ENCODE measurements at places on chromosomes 11 and 22.

GRCh38 chr22:38239101-38239761 lies 33.6 kb downstream of the TMEM184B start:
- no peak for DNase-seq

GRCh38 chr11:87036756-87037449 lies 831 bp upstream of the TMEM135 start:
- DNase-seq: no peak

DNA sequence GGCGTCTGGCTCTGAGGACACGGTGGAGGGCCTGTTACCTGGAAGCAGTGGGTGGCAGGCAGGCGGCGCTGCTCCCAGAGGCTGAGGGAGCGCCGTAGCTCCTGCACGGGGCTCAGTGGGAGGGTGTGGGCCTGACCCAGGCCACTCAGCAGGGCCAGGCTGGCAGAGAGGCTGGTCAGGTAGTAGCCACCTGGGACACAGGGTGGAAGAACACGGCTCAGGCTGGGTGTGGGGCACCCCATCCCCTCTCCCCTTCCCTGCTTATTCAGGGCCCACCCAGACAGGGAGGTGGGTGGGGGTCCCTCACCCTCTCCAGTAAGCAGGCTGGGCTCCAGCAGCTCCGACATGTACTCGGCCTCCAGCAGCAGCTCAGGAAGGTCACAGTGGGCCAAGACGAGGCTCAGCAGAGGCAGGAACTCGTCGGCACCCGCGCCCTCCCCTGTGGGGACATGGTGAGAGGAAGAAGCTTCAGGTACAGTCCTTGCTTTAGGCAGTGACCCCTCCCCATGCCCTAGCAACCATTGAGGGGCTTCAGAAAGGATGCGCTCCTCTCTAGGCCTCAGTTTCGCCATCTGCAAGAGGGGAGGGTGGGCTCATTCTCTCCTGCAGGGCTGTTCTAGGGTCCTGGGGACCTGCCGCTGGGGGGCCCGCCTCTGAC lies 2.9 kb downstream of the RIN1 start:
- DNase-seq: no peak

DNA sequence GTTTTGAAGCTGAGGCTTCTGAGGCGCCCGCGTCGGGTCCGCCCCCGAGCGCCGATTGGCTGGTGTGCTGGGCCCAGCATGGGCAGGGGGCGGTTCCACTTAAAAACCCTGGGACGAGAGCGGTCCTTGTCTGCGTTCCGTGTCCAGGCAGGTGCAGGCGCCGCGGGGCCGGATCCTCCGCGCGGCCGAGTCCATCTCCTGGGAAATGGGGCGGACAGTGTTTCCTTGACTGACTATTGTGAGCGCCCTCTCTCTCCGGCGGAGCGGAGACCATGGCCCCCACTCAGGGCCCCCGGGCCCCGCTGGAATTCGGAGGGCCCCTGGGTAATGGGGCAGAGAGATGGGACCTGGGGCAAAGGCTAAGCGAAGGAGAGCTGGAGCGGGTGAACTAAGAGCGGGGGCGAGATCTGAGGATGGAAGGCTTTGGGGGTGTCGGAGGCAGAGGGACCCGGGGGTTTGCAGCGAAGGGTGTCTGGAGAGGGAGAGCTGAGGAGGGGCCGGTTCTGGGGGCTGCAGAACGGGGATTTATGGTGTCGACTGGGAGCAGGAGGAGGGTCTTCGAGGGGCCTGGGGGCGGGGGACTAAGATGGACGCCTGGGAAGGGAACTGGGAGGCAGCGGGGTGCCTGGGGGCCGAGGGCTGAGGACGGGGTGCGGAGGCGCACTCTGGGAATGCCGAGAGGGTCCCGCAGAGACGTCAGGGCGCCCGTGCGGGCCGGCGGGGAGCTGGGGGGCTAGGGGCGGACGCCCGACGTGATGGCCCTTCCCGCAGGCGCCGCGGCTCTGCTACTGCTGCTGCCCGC lies at the start of gene TM7SF2:
Gene TM7SF2 (plus strand): TSS at position 129 of the 802 bp plus-strand sequence. CDS start 144 bp downstream, at position 273.
- DNase-seq: peak; percentile 79

DNA sequence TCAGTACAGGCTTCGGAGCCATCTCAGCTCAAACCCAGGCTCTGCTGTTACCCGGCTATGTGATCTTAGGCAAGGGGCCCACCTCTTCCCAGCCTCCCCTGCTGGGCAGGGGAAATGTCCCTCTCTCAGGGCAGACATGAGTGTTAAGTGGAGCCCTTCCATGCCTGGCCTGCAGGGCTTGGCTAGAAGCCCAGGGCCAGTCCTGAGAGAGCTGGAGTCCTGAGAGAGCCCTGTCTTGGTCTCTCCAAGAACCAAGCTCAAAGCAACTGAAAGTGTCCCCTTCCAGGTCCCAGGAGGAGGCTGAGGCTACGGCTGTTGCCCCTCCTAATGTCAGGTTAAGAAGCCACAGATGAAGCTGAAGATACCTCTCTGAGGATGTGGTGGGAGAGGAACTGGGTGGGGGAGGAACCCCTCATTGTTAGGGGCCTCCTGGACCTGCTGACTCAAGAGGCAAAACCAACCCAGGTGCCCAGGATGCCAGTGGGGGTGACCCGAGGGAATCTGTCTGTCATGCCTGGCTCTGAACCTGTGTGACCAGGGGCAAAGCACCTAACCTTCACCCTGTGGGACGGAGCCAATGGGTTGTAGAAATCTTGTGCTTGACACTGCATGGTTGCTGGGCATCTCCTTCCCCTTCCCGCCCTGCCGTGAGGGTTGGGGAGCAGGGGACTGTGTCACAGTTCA lies 4.2 kb downstream of the ZP1 start:
- DNase-seq: no peak

All from iPS DF 6.9 (cell line).